ENCODE measurements at places on chromosomes 12 and 14. TPM values are rescaled to one million over a fixed set of nuclear protein-coding genes. Genes with fewer than 3 reads are reported as not detected.

Gene DENND5B
- 33.2 TPM for total RNA-seq

Gene GYS2
- total RNA-seq: not detected

Gene CCDC197
- total RNA-seq: not detected

Gene AKAP6
- total RNA-seq: 98.2 TPM

Gene SLC17A8
- total RNA-seq: not detected
